ENCODE measurements at places on chromosomes 1 and 21.

DNA sequence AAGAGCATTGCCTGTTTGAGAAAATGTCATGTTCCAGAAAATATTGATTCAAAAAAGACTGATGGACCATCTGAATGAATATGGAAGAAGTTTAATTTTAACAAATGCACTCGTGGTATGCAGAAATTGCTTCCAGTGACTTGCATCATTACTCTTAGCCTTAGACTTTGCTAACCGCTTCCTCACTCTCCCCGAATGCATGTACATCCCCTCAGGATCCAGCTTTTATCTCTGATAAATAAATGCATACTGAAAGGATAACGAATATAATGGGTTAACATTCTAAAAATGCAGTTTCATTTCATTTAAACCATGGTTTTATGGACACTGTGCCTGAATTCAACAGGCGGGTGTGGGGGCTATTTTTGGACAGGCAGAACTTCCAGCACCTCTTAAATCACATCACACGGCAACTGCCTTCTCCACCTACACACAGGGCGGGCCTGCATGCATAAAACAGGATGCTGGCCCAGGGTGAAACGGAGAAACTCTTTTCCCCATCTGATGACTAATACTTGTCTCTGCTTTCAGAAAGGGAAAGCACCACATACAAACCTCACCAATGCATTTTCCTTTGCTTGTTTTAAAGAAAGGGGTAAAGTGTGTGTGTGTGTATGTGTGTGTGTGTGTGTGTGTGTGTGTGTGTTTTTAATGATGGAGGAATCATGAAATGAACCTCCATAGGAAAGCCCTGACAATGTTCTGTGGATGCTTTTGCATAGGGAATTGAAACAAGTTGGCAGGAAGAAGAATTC lies 48.7 kb downstream of the SPAG17 start:
- DNase-seq: peak; percentile 86

DNA sequence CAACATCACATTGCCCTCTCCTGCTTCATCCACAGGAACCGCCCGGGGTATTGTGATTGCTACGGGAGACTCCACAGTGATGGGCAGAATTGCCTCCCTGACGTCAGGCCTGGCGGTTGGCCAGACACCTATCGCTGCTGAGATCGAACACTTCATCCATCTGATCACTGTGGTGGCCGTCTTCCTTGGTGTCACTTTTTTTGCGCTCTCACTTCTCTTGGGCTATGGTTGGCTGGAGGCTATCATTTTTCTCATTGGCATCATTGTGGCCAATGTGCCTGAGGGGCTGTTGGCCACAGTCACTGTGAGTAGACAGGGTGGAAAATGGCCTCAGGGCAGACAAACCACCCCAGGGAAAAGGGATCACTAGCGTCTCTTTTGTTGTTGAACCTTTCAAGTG lies 12.7 kb downstream of the ATP1A4 start:
- DNase-seq: no peak

GRCh38 chr1:205076245-205076761 lies 8.0 kb downstream of the TMEM81 start:
- DNase-seq: no peak

- DNase-seq: peak; percentile 44
Measured at GRCh38 chr1:199522936-199523335, 504.6 kb upstream of the NR5A2 start.

DNA sequence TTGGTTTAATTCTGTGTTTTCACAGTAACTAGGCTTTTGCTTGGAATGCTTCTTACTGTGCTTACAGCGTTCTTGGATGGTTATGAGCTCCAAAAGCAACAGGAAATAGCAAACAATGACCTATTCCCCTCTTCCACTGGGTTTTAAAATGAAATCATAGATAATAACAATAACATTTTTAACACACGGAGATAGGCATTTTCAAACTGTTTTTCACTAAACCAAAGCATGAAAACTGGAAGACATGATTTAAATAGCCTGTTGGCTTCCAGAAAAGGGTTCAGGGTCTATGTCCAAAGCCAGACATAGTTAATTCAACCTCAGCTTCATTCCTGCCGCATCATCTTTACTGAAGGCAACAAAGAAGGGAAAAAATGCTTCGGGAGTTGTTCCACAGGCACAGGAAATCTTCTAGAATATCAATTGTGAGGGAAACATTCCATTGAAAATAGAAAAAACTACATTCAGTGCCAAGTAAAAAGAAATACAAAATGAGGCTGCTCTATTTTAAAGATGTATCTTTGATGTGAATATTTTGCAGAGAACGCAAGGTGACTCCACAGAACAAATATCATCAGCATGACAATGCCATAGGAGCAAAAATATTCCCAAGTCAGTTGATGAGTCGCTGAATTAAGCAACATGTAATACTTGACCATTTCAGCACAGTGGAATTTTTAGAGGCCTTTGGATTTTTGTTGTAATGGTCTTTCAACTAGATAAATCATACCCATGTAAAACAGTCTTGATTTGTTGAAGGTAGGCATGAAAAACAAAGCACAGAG lies 80.7 kb downstream of the NID1 start:
- DNase-seq: peak; percentile 95

DNA sequence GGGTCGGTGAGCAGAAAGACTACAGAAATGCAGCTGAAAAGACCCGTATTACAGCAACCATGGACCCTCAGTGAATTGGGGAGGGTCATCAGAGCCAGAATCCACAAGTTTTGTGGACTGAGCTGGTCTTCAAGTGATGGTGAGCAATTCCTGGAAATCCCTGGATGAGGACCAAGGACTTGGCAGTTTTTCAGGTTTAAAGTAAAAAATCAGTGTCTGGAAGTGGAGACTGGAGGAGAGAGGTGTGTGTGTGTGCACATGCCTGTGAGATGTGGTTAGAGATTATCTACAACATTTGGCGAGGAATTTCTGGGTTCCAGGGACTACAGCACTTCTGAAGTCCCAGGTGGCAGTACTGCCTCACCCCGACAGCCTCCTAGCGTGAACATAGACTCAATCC lies 56.4 kb downstream of the KIRREL1 start:
- DNase-seq: peak; percentile 45

- DNase-seq: no peak
Measured at GRCh38 chr21:28159396-28159795, 833.3 kb downstream of the LTN1 start.

- peak; percentile 98 for DNase-seq
Measured at GRCh38 chr1:163897412-163898155, 575.8 kb downstream of the NUF2 start.

DNA sequence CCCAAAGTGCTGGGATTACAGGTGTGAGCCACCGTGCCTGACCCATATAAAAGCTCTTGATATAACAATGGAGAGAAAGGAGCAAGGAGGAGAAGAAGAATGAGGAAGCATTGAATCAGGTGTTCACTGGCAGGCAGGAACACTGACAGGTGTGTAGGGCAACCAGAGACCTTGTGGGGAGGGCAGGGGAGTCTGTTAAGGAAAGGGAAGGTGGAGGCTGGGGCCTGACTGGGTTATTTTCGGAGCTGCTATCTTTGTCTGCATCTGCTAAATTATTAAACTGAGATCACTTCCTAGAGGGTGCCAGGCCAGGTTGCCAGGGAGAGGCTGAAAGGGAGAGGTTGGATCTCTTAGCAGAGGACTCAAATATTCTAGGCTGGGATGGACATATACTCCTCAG lies 6.8 kb upstream of the TRNP1 start:
- no peak for DNase-seq

DNA sequence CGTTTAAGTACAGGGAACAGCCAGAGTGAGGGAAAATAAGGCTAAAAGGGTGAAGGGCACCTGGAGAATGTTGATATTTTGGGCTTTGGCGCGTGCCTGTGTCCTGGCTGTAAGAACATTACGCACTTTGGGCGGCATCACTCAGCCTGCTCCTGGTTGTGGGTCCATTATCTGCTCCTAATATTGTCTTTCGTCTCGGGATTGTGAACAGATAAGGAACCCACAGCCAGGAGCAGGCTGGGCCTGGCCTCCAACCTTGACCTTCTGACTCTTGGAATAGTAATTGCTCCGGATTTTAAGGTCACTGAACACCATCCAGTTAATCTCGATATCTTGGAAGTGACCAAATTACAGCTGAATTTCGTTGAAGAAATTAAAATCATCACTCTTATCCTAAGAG lies 61.9 kb downstream of the TCP10L start:
- no peak for DNase-seq

DNA sequence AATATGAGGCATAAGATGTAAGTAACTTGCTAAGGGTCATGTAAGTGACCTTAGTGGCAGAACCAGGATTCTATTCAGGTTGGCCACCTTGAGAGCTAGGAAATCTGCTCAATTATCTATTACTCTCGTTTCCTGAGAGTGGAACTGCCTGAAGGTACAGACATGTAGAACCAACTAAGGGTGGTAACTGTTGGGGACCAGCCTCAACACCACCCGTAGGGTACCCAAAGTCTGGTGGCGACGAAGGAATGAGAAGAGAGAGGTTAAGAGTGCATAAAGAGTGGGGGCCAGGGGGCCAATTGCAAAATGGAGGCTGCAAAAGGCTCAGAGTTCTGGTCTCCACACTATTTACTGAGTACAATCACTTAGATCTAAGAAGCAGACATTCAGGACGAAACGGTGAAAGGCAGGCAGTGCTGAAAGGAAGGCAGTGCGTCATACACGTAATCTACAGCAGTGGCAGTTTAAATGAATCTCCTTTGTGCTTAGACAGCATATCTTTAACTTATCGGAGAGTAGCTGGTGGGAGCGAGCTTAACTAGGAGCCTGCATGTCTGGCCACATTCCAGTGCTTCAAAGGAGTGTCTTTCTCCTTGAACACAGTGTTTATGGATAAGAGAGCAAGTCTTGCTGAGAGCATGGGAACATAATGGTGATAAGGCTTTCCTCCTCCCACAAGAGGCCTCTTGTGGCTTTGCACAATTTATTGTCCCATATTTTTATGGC lies 25.0 kb downstream of the SRSF4 start:
- no peak for DNase-seq

DNA sequence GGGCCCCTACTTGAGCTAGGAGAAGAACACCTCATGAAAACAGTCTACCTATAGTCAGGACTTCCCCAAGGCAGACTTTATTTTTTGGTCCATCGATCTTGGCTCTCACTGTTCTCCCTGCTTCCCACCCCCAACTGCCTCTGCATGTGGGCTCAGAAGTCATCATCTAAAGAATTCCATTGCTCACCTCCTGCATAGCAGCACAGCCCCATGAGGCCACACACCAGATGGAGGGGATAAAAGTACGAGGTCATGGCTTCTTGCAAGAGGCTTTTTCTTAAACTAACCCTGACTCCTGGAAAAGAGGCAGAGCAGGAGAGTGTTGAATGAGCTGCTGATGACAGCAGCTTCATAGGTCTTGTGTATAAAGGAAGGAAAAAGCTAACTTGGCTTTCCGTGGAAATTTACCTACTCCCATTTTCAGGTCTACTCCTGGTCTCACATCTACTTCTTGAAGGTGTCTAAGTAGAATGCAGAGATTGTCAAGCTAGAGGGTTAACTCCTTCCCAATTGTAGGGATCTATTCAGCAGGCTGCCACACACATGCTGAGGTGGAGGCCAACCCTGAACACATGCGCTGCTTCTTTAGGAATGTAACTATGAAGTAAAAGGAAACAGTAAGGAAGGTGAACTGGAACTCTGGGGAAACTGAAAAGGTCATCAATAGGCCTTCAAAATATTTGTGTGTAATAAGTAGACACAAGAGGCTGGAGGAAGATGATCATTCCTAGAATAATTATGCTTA lies 18.7 kb downstream of the WNT2B start:
- DNase-seq: peak; percentile 69

DNA sequence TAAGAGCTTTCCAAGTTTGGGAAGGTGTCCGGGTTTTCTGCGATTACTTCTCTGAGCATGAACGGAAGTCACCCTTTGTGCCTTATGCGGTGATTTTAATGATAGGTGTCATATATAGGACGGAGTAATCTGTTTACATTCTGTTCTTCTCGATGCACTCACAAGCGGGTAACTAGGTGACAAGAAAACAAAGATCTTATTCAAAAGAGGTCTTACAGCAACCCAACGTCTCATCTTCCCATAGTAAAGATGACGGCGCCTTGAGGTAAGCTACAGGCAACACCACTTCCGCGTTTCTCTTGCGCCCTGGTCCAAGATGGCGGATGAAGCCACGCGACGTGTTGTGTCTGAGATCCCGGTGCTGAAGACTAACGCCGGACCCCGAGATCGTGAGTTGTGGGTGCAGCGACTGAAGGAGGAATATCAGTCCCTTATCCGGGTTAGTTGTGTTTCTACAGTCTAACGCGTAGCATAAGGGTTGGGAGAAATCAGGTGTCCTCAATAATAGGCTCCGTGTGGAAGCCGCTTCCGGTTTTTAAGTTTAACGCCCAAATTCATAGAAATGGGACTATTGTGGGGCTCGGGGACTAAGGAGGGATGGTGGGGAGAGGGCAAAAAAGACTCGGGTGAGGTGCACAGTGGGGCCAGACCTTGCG lies at the start of gene UFC1:
UFC1 (plus strand) TSS at position 297 of the 656 bp plus-strand sequence; CDS start at position 317, 20 bp downstream.
- peak; percentile 91 for DNase-seq

- no peak for DNase-seq
Measured at GRCh38 chr21:15301736-15302135, 236.9 kb upstream of the NRIP1 start.

- no peak for DNase-seq
Measured at GRCh38 chr1:30649321-30649991, 73.9 kb downstream of the MATN1 start.

GRCh38 chr1:232973652-232974611 lies 23.5 kb downstream of the NTPCR start:
- no peak for DNase-seq

- DNase-seq: no peak
Measured at GRCh38 chr1:21098186-21098915, 78.3 kb downstream of the EIF4G3 start.

DNA sequence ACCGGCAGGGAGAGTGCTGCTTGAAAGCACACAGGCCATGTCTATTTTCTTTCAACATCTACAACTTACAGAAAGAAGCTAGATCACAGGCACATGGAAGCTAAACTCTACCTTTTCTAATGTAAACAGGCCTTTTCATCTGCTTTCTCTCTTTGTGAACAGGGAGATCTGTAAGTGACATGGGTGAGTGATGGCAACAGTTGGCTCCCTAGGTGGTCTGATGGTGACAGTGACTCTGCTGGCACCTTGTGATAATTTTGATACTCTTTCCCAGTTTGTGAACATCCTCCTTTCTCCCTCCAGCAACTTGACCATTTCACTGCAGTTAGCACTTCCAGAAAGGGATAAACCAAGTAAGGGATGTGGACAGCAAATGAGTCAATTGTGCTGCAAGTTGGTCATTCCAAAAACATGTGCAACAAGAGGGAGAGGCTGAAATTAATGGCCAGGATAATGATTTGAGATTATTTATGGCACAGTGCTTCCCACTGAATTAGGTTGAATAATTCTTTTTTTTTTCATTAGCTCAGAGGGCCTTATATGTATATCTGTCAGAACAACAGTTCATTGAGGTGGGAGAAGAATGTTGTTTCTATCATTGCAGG lies 89.5 kb downstream of the XCL2 start:
- peak; percentile 86 for DNase-seq

DNA sequence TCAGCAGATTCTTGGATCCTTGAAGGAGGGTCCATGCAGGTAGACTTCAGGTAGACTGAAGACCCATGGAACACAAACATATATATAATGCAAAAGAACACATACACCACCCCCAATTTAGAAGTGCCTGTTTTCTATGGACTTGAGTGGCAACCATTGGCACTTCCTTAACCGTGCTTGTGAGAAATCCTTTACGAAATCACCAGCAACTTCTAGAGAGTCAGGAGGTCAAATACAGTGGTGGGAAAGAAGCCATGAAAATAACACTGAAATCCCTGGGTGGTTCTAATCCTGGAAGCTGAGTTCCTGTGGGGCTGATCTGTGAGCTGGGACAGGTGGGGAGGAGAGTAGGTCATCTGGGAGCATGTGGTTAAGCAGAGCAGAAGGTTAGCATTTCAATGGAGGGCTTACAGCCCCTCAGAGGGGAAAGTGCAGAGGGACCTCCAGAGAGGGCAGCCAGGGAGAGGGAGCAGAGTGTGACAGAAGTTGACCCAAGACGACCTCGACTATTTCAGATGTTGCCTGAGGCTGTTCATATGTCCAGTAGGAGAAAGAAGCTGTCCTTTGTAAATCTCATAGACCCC lies 13.0 kb upstream of the IL10 start:
- DNase-seq: no peak

All from AG10803 (cell line).